Osteoblast (primary cell): ENCODE measurements at places on chromosomes 4 and X. TPM values are rescaled to one million over a fixed set of nuclear protein-coding genes. Genes with fewer than 3 reads are reported as not detected.

GRCh38 chr4:145719752-145720624 is 40.0 kb downstream of the C4orf51 start:
- DNase-seq = no peak

- no peak for DNase-seq
Observed at GRCh38 chr4:139919004-139919403, 235.0 kb downstream of the MAML3 start.

GRCh38 chr4:81356621-81357020 is 115.1 kb downstream of the RASGEF1B start:
- DNase-seq = no peak

CXCL10 gene
- not detected in 2 replicates for total RNA-seq

MND1 gene
- total RNA-seq = 1.4 and 2.7 TPM in 2 replicates
